ENCODE measurements at places on chromosomes 1 and 21. TPM values are rescaled to one million over a fixed set of nuclear protein-coding genes. Genes with fewer than 3 reads are reported as not detected.

S100A14 gene
- 1,909 TPM for total RNA-seq

CRNN gene
- total RNA-seq: 5.2 TPM

AGPAT3 gene
- total RNA-seq: 44.2 TPM

PLA2G2F gene
- total RNA-seq: not detected

Measured in airway epithelial cell (primary cell).